ENCODE measurements at places on chromosomes 11 and 22.

DNA sequence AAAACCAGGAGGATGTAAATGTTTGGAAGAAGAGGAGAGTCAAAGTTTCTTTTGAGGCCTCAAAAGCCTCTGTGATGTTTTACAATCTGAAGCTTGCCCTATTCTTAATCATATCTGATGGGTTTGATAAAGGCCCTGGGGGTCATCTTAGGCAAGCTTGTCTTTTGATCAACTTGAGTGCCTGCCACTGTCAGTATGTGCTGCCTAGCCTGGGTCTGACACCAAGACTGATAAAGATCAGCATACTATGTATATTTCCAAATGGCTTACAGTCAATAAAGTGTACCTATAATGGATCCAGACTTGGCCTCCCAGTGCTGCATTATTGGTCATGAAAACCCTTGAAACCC, 12.7 kb downstream of the EHF start:
- H3K4me3 ChIP-seq: no peak overlapping the region
- peaks cover 33% of the 10 kb centered on the region for H3K4me1 ChIP-seq
- H3K27ac ChIP-seq: no peak overlapping the region
- no peak for DNase-seq

DNA sequence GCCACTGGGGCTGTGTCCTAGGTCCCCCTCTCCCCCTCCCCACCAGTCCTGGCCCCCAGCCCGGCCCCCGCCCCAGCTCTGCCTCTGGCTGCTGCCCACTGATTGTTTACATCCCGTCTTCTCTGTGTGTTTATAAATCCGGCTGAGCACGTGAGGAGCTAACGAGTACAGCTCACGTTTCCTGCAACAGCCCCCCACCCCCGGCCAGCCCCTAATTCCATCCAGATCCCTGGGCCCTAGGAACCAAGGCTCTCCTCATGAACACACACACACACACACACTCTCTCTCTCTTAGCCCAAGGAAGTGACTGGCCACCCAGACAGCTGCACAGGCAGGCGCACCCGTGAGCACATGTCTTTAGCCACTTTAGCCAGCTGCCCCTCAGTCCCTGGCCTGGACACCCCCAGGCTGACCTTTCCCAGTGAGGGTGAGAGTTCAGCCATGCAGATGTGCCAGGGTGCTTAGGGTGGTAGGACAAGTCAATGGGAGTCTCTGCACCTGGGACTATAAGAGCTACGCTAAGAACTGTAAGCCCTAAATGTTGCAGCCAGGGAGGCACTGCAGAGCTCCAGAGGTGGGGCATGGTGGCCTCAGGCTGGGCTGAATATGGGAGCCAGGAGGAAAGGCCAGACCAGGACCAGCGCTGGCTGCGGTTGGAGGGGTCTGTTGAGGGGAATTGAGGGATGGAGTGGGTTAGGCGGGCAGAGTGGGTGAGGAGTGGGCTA, 2.9 kb downstream of the CLCF1 start:
- H3K27me3 ChIP-seq: no peaks in the 10 kb centered on the region
- DNase-seq: no peak
- H3K27ac ChIP-seq: peak overlapping the region; percentile 75
- H3K4me3 ChIP-seq: peak overlapping the region; percentile 44
- peaks cover 64% of the 10 kb centered on the region for H3K4me1 ChIP-seq
- peaks cover 4% of the 10 kb centered on the region for H3K36me3 ChIP-seq

DNA sequence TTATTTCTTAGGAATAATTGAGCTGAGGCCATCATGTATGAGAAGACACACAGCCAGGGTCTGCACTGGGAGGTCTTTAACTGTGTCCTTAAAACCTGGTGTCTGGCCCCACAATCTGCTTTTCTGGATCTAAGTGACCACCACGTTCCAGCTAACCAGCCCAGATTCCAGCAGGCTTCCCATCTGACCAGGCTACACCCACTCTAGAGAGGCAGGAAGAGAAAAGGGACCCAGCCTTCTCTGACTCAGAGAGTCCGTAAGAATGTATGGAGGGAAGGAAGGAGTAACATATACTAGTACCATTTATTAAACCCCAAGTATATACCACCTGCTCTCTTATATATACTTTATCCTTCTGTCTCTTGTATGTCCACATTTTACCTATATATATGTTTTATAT, 80.1 kb downstream of the LDLRAD3 start:
- no peak for DNase-seq
- H3K4me3 ChIP-seq: no peak overlapping the region
- no peaks in the 10 kb centered on the region for H3K27me3 ChIP-seq
- H3K36me3 ChIP-seq: no peaks in the 10 kb centered on the region
- peaks cover 11% of the 10 kb centered on the region for H3K4me1 ChIP-seq

DNA sequence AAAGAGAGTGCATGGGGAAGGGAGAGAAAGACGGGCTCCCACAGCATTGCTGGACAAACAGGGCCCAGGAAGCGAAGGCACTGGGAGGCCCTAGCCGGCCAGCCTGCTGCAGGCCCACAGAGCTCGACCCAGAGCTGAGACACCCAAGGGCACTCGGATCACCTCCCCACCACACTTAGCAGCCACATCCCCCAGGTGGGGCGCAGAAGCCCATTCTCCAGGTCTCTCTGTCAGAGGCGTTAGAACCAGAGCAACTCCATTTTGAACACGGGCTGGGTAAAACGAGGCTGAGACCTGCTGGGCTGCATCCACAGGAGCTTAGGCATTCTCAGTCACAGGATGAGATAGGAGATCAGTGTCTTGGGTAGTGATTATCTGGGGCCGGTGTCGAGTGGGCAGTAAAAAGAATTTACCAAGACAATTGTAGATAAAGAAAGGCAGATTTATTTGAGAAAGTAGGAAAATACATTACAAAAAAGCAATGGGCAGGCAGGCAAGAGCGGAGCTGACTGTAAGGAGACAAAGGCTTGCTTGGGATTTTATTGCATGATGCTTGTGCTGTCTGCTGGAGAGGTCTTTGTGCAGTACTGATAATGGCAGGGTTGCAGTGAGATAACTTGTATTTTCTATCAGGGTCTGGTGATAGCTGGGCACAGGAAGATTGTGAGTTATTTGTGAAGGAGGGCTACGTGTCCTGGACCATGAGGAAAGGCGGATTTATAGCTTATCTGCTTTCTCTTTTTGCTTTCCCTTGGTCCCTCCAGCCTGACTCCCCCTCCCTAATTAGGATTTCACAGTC, 13.4 kb upstream of the CAPN5 start:
- H3K27me3 ChIP-seq: peaks cover 20% of the 10 kb centered on the region
- H3K36me3 ChIP-seq: no peaks in the 10 kb centered on the region
- no peak for DNase-seq

GRCh38 chr22:39148026-39148726, 4.3 kb downstream of the CBX7 start:
- no peaks in the 10 kb centered on the region for H3K27me3 ChIP-seq
- H3K4me1 ChIP-seq: peaks cover 20% of the 10 kb centered on the region
- H3K27ac ChIP-seq: no peak overlapping the region
- no peaks in the 10 kb centered on the region for H3K36me3 ChIP-seq
- no peak for DNase-seq

GRCh38 chr22:50341977-50342650, 1.0 kb upstream of the PPP6R2 start:
- H3K36me3 ChIP-seq: no peaks in the 10 kb centered on the region
- peak; percentile 95 for DNase-seq
- H3K4me3 ChIP-seq: peak overlapping the region; percentile 77
- H3K27ac ChIP-seq: peak overlapping the region; percentile 84

- peaks cover 4% of the 10 kb centered on the region for H3K4me1 ChIP-seq
- no peak overlapping the region for H3K27ac ChIP-seq
- no peaks in the 10 kb centered on the region for H3K27me3 ChIP-seq
- peaks cover 22% of the 10 kb centered on the region for H3K36me3 ChIP-seq
- no peak for DNase-seq
- no peak overlapping the region for H3K4me3 ChIP-seq
Measured at GRCh38 chr11:19879307-19880087, 166.9 kb downstream of the NAV2 start.

DNA sequence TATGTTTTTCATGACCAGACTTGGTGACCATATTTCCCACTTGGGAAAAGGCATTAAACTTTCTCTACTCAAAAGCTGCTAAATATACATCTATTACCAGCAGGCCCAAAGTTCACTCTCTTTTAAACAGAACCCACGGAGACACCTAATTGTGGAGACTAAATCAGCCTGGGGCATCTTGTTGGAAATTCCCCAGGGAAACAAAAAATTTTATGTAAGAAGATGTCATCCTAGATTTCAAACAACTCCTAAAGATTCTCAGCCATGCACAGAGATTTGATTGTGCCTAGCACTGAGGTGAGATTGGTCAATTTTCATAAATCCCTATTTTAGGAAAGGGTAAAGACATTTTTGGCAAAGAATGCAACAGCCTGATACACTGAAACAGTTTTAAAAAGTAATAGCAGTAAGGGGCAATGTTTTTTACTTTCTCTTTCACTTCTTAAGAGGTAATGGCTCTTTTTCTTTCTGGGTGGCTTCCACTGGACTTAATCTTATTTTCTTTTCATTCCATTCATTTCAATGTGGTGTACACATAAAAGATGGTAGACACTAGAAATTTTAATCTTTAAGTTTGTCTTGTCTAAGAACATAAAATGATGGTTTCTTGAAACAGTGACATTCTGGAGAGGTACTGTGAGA, 9.6 kb downstream of the OR52N2 start:
- no peak overlapping the region for H3K27ac ChIP-seq
- H3K4me1 ChIP-seq: peaks cover 7% of the 10 kb centered on the region
- peak overlapping the region; percentile 41 for H3K4me3 ChIP-seq

DNA sequence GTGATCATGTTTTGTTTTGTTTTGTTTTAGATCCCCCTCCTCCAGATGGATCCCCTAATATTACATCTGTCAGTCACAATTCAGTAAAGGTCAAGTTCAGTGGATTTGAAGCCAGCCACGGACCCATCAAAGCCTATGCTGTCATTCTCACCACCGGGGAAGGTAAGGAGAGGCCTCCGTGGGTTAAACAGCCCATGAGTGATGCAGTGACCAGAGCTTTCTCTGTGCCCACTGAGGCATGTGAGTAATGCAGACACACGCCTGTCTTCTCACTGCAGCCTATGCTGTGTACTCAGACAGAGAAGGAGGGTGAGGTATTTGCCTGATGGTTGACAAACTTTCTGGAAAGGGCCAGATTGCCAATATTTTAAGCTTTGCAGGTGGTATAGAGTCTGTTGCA, 73.7 kb upstream of the OR4B1 start:
- no peak for DNase-seq
- H3K27me3 ChIP-seq: no peaks in the 10 kb centered on the region
- H3K4me1 ChIP-seq: peaks cover 8% of the 10 kb centered on the region

DNA sequence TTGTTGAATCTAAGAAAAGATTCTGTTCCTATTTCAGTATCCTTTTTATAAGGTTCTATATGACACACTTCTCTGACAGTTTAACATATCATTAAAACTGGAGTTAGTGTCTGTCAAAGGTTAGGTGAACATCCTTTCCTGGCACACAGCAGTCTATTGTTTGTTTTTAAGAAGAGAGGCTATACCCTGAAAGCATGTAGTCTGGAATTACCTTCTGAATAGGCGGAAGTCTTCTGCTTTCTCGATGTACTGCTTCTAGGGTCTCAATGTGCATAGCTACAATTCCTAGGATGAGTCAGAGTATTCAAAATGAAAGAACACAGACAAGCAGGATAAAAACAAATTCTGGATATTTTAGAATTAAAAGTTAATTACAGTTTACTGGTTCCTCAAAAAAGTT, 188.6 kb downstream of the SWAP70 start:
- peak overlapping the region; percentile 82 for H3K27ac ChIP-seq
- H3K4me1 ChIP-seq: peaks cover 51% of the 10 kb centered on the region
- H3K4me3 ChIP-seq: no peak overlapping the region
- peaks cover 27% of the 10 kb centered on the region for H3K36me3 ChIP-seq
- H3K27me3 ChIP-seq: no peaks in the 10 kb centered on the region

- no peak overlapping the region for H3K27ac ChIP-seq
- H3K36me3 ChIP-seq: no peaks in the 10 kb centered on the region
- H3K4me3 ChIP-seq: no peak overlapping the region
- no peak for DNase-seq
Measured at GRCh38 chr11:63551091-63551888, 11.9 kb downstream of the PLAAT2 start.

DNA sequence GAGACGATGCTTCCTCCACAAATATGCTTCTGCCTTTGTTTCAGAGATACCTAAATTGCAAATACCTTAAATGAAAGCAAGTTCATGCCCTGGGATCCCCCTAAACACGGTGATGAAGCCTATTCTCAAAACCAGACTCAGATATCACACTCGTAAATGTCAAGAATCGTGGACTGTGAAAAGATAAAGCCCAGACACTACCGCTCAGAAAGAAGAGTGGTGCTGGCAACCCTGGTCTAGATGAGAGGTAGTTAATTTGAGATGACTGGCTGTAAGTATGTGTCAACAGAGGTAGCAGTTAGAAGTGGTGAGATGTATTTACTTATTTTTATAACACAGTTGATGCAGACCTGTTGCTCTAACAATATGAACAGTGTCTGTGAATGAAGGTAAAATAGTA, 2.5 kb downstream of the OVCH2 start:
- no peak overlapping the region for H3K27ac ChIP-seq
- no peaks in the 10 kb centered on the region for H3K4me1 ChIP-seq
- H3K27me3 ChIP-seq: peaks cover 65% of the 10 kb centered on the region
- no peak overlapping the region for H3K4me3 ChIP-seq

DNA sequence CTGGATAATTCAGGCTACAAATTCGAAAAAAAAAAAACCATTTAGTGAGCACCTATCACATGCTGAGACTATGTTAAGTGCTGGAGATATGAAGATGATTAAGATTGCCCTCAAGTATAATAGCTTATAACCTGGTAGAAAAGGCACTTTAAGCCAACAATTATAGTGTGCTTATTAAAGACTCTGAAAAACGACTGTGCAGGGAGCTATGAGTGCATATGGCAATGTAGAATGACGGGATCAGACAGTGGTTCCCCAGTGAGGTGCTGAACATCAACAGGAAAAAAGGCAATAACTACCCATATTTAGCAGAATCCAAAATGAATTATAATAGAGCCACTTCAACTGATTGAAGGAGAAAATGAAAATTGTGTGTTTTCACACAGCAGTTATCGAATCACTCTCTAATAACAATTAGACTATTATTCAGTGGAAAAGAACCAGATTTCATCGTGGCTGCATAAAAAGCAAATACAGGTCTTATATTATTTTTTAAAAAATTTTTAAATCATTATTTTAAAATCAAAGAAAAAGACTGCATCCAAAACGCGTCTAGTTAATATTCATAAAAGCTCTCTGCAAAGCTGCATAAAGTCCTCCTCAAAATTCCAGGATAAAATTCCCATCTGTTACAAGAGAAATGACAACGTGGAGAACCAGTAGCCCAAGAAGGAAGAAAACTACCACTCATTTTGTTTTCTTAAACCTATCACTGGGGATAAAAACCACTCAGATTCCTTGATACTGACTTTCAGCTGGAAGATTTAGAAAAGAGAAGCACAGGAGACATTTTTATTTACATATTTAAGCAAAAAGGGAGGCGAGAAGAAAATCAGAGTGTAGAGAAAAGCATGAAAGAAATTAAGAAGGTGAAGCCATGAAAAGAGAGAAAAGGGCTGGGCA, 1.1 kb downstream of the MTMR2 start:
- no peaks in the 10 kb centered on the region for H3K27me3 ChIP-seq
- peak overlapping the region; percentile 100 for H3K4me3 ChIP-seq
- peak overlapping the region; percentile 100 for H3K27ac ChIP-seq
- DNase-seq: no peak
- H3K4me1 ChIP-seq: peaks cover 28% of the 10 kb centered on the region
